Tibial nerve (tissue), 4 donors: ENCODE measurements at places on chromosomes 13 and 19. TPM values are rescaled to one million over a fixed set of nuclear protein-coding genes. Genes with fewer than 3 reads are reported as not detected.

The FCAR gene
- 2.1 TPM for total RNA-seq

The NOVA2 gene
- 1.5 TPM for total RNA-seq

The FBXO27 gene
- 6.9 TPM for total RNA-seq

The TPM4 gene
- 507 TPM for total RNA-seq

The NPAS1 gene
- total RNA-seq, result 0.39 TPM

The ZNF223 gene
- 7.3 TPM for total RNA-seq

The CYP4F2 gene
- not detected for total RNA-seq

The KIR3DL1 gene
- total RNA-seq, result not detected

The GFY gene
- not detected for total RNA-seq

The PRX gene
- total RNA-seq, result 610 TPM

The COL4A1 gene
- 583 TPM for total RNA-seq

The WDR83 gene
- 19.8 TPM for total RNA-seq

The CYP2A7 gene
- total RNA-seq, result not detected

DNA sequence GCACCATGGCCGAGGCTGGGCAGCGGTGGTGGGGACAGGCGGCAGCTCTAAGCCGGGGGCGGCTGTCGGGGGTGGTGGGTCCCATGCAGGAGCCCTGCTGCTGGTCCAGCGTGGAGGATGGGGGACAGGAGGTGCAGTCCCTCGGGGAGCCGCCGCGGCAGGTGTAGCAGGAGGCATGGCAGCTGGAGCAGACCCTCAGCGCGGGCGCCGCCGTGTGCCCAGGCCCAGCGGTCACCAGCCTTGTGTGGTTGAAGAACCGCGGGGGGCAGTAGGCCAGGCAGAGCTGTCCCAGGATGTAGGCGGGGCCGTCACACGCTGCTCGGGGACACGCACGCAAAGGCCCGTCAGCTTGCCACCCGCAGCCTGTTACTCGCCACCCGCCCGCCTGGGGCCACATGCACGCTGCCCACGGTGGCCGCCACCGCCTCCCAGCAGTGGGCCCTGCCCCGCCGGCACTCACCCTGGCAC lies 2.9 kb upstream of the C19orf25 start:
- no peaks in the 10 kb centered on the region for H3K4me1 ChIP-seq
- H3K27me3 ChIP-seq, result no peaks in the 10 kb centered on the region
- no peak overlapping the region for H3K4me3 ChIP-seq
- H3K36me3 ChIP-seq, result peaks cover 8% of the 10 kb centered on the region
- DNase-seq, result no peak

- H3K36me3 ChIP-seq, result no peaks in the 10 kb centered on the region
- no peak for DNase-seq
- H3K4me1 ChIP-seq, result no peaks in the 10 kb centered on the region
- peaks cover 46% of the 10 kb centered on the region for H3K27me3 ChIP-seq
Measured at GRCh38 chr19:6765738-6766356, 1.4 kb downstream of the SH2D3A start.

GRCh38 chr13:35475212-35475959 lies 1.1 kb downstream of the MAB21L1 start:
- H3K4me1 ChIP-seq, result no peaks in the 10 kb centered on the region
- no peaks in the 10 kb centered on the region for H3K36me3 ChIP-seq
- peak; percentile 58 for DNase-seq
- H3K27me3 ChIP-seq, result peaks cover 11% of the 10 kb centered on the region

DNA sequence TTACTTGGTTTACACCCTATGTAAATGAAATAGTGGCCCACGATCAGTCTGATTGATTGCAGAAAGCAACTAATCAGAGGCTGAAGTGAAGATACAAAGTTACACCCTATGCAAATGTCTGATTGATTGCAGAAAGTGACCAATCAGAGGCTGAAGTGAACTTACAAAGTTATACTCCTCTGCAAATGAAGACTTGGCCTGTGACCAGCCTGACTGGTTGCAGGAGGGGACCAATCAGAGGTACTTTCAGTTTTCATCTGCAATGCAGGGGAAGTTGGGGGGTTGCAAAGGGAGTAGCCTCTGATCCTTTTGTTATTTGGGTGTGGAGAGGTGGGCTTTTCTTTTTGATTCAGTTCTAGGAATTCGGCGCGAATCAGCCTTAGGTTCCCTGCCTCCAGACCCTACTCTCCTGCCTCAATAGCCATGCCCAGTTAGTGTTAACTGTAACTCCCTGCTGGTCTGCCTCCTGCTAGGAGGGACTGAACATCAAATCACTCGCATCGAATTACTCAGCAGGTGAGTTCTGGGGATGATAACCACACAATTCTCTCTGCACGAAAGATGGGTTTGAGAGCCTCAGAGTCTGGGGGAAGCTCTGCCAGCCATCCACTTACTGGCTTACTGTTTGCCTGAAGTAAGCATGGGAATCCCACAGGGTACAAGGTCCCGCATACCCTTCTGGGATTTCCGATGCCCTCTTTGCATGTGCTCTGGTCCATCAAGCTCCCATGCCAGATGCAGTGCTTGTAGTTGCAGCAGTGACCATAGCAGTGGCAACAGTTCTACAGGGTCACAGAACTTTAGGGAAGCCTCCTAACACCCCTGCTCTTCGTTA lies 7.5 kb downstream of the ARL11 start:
- no peak for DNase-seq
- no peaks in the 10 kb centered on the region for H3K27me3 ChIP-seq
- H3K4me1 ChIP-seq, result no peaks in the 10 kb centered on the region
- H3K4me3 ChIP-seq, result peak overlapping the region; percentile 4

DNA sequence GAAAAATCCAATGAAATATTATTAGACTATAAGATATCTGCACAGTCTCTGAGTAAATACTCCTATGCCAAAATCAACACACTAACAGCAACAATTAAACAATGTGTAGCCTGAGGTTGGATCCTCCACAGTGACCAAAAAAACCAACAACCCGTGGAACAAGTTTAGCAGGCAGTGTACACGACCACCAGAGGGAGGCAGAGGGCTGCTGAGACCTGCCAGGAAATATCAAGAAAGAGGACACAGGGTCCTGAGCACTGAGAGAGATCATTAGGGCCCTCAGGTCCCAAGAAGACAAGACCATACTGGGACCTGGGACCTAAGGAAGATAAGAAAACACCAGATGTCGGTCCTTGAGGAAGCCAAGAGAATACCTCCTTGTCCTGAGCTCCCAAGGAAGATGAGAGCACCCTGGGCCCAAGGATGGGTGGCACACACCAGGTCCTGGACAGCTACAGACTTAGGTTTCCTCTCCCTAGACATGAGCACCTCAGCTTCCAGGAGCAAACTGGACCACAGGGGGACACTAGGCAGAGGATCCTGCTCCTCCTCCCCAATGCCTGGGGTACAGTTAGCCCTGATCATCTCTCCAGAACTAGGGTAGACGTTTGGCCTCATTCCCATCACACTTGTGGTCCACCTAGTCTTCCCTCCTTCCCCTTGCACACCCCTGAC lies 822 bp upstream of the ZNF274 start:
- no peak for DNase-seq
- H3K4me3 ChIP-seq, result peak overlapping the region; percentile 94
- no peaks in the 10 kb centered on the region for H3K4me1 ChIP-seq
- H3K36me3 ChIP-seq, result peaks cover 18% of the 10 kb centered on the region

DNA sequence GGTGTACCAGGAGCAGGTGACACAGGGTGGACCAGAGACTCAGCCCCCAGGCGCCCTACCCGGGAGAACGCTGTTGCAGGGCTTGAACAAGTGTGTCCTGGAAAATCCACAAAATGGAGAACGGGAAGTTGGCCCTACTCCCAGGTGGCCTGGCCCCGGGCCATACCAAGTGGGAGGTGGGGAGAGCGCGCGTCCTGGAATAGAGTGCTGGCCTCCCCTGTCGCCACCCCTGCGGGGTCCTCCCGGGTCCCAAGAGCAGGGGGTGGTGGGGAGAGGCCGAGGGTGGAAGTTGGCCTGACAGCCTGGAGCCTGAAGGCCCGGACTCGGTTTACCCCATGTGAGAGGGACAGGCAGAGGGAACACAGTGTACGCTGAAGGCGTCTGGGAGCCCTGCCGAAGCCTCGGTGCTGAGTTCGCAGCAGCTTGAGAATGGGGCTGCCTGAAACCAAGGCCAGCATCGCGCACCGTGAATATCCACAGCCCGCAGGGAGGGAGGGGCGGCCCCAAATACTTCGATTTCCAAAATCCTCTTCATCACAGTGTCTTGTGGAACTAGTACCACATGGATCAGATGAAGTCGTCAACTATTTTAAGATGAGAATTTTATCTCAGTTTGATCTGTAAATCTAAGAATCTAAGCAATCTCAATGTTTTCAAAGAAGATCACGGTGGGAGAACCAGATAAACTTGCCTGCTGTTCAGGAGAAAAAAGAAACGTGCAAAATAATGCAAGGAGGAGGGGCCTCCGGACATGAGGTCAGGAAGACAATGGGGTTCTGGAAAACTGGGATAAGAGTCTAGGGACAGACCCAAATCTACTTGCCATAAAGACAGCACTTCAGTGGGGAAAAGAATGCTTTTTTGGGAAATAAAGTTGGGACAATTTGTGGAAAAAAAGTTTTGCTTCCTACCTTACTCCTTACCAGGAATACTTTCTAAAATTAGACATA lies 10.4 kb upstream of the KLF16 start:
- no peaks in the 10 kb centered on the region for H3K27me3 ChIP-seq
- H3K36me3 ChIP-seq, result peaks cover 34% of the 10 kb centered on the region
- H3K27ac ChIP-seq, result peak overlapping the region; percentile 78
- no peak overlapping the region for H3K4me3 ChIP-seq
- H3K4me1 ChIP-seq, result peaks cover 62% of the 10 kb centered on the region

GRCh38 chr19:12956446-12957388 lies at the start of gene GADD45GIP1:
GADD45GIP1 (minus strand) TSS chr19:12957223; CDS start chr19:12957212, 11 bp downstream.
- DNase-seq, result peak; percentile 44
- H3K27me3 ChIP-seq, result no peaks in the 10 kb centered on the region
- peak within 1 kb of the TSS; percentile 66 for H3K4me3 ChIP-seq
- peaks cover 5% of the 10 kb centered on the region for H3K36me3 ChIP-seq
- H3K27ac ChIP-seq, result peak within 1 kb of the TSS; percentile 86

GRCh38 chr19:44207126-44207803 lies 5.1 kb upstream of the ZNF227 start:
- no peaks in the 10 kb centered on the region for H3K27me3 ChIP-seq
- H3K4me1 ChIP-seq, result peaks cover 5% of the 10 kb centered on the region
- no peaks in the 10 kb centered on the region for H3K36me3 ChIP-seq

GRCh38 chr19:18046059-18046718 lies 38.2 kb downstream of the ARRDC2 start:
- H3K4me1 ChIP-seq, result no peaks in the 10 kb centered on the region
- no peak overlapping the region for H3K4me3 ChIP-seq
- no peaks in the 10 kb centered on the region for H3K27me3 ChIP-seq
- DNase-seq, result no peak
- H3K27ac ChIP-seq, result peak overlapping the region; percentile 60
- H3K36me3 ChIP-seq, result no peaks in the 10 kb centered on the region

DNA sequence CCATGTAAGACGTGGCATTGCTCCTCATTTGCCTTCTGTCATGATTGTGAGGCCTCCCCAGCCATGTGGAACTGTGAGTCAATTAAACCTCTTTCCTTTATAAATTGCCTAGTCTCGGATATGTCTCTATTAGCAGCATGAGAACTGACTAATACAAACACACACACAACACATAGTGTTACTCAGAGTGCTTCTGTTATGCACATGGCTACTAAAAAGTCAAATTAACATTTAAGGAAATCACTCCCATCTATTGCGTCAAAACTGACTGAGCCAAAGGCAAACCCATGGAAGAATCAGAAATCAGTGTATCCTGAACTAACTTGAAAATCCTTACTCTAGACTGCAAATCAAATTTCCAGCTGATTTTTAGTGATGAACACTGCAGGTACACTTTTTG lies 209.2 kb downstream of the RBM26 start:
- no peaks in the 10 kb centered on the region for H3K27me3 ChIP-seq
- no peaks in the 10 kb centered on the region for H3K36me3 ChIP-seq
- H3K4me1 ChIP-seq, result no peaks in the 10 kb centered on the region
- DNase-seq, result no peak
- no peak overlapping the region for H3K4me3 ChIP-seq
- no peak overlapping the region for H3K27ac ChIP-seq

- H3K4me3 ChIP-seq, result no peak overlapping the region
- no peak for DNase-seq
- no peaks in the 10 kb centered on the region for H3K27me3 ChIP-seq
- H3K4me1 ChIP-seq, result peaks cover 12% of the 10 kb centered on the region
- H3K36me3 ChIP-seq, result no peaks in the 10 kb centered on the region
Measured at GRCh38 chr19:38655148-38655824, 7.8 kb downstream of the ACTN4 start.

DNA sequence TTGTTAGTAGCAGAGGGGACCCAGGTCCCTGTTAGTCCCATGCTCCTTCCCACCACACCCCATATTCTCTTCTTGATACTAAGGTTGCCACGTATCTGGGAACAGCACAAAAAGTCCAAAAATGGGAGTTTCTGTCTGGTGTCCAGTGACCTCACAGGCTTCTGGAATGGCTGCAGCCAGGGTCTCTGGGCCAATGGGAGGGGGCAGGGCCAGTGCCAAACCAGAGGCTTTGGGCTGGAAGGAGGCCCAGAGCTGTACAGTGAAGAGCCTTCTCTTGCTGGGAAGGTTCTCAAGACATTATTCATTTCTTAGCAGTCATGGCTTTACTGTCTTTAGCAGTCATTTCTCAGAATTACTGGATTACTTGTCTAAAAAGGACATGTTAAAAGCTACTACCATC lies 119.2 kb downstream of the FRY start:
- peak overlapping the region; percentile 64 for H3K27ac ChIP-seq
- peak; percentile 45 for DNase-seq
- H3K4me1 ChIP-seq, result no peaks in the 10 kb centered on the region
- H3K27me3 ChIP-seq, result no peaks in the 10 kb centered on the region
- no peak overlapping the region for H3K4me3 ChIP-seq
- no peaks in the 10 kb centered on the region for H3K36me3 ChIP-seq

- H3K36me3 ChIP-seq, result no peaks in the 10 kb centered on the region
- DNase-seq, result no peak
- H3K27me3 ChIP-seq, result peaks cover 47% of the 10 kb centered on the region
- H3K4me3 ChIP-seq, result no peak within 1 kb of the TSS
- no peak within 1 kb of the TSS for H3K27ac ChIP-seq
- no peaks in the 10 kb centered on the region for H3K4me1 ChIP-seq
Measured at GRCh38 chr19:7701654-7702457, at the start of gene FCER2. FCER2 (minus strand) TSS chr19:7702131; CDS start chr19:7699760, 2,371 bp downstream.

DNA sequence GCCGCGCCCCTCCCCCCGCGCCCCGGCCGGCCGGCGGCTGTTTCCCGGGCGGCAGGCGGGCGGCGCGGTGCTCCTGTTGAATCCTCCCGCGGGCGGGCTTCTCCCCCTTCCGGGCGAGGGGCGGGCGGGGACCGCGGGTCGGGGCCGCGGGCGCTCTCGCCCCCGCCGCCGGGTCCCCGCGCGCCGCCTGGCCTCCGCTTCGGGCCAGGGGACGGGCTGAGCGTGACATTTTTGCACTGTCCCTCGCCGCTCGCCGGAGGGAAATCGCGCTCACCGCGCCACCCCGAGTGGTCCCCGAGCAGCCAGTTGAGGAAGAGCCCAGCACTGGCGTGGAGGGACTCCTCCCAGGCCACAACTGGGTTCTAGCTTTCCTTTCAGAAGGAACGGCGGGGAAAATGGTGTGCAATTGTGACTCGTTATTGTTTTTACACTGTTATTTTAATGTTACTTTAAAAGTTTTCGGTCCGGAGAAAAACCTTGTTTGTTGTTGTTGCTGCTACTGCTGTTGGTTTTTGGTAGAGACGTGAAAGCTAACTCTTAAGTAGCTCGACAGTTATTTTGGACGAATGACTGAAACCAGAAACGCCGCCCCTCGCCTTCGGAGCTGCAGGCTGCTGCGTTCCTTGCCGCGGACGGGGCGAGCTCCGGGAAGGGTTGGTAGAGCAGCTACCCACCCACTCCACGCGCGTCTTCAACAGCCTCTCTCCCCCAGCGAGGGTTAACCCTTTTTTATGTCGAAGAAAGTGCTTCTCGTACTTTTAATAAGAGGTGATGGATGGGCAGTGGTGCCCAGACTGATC lies 959 bp downstream of the PDS5B start:
- no peaks in the 10 kb centered on the region for H3K27me3 ChIP-seq
- H3K4me3 ChIP-seq, result peak overlapping the region; percentile 82
- H3K4me1 ChIP-seq, result peaks cover 13% of the 10 kb centered on the region
- H3K36me3 ChIP-seq, result no peaks in the 10 kb centered on the region
- peak overlapping the region; percentile 97 for H3K27ac ChIP-seq
